ENCODE measurements at places on chromosomes 7 and 10.

GRCh38 chr7:21960922-21961321 lies 15.2 kb upstream of the CDCA7L start:
- DNase-seq: no peak

- DNase-seq: no peak
Observed at GRCh38 chr7:4831723-4832495, 29.9 kb downstream of the PAPOLB start.

- DNase-seq: no peak
Observed at GRCh38 chr10:17923728-17924127, 28.0 kb upstream of the SLC39A12 start.

- DNase-seq: no peak
Observed at GRCh38 chr7:74656441-74656836, 1.1 kb upstream of the GTF2I start.

DNA sequence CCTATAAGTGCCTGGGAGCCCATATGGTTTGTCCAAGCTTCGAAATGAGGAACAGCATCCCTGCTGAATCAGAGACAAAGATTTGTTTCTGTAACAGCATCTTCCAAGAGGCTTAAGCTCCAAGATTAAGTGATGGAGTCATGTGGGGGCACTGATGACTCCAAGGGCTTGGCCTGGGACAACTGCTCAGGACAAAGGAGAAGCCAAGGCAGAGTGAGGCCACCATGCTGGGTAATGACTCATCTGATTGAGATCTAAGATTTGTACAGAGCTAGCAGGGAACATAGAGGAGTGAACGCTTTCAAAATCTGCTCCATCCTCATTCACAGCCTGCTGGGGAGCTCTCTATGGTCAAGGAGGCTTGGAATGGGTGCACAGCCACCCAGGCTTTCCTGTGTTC lies 49.3 kb downstream of the C10orf120 start:
- no peak for DNase-seq
